Glutamatergic neuron (in vitro differentiated cells): ENCODE measurements at places on chromosomes 6 and 20. TPM values are rescaled to one million over a fixed set of nuclear protein-coding genes. Genes with fewer than 3 reads are reported as not detected.

- no peak for DNase-seq
Observed at GRCh38 chr6:89650579-89650978, 12.0 kb upstream of the LYRM2 start.

DNA sequence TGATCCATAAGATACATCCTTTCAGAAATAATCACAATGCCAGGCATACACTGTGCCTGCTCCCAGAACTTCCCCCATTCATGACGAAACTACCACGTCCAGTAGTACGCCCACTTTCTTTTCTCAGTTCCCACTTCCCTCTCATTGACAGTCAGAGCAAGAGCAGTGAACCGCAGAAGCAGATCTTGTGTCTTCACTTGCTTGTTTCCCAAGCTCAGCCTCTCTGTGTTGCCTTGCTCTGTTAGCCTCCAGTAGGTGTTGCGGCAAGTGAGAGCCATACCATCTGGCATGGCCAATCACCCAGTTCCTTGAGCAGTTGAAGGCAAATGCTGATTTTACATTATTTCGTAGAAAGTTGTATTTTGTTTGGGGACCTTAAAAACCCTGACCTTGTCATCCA, 11.7 kb downstream of the UST start:
- DNase-seq, result no peak

GRCh38 chr6:3041606-3042005, 26.7 kb upstream of the RIPK1 start:
- DNase-seq, result no peak

DNA sequence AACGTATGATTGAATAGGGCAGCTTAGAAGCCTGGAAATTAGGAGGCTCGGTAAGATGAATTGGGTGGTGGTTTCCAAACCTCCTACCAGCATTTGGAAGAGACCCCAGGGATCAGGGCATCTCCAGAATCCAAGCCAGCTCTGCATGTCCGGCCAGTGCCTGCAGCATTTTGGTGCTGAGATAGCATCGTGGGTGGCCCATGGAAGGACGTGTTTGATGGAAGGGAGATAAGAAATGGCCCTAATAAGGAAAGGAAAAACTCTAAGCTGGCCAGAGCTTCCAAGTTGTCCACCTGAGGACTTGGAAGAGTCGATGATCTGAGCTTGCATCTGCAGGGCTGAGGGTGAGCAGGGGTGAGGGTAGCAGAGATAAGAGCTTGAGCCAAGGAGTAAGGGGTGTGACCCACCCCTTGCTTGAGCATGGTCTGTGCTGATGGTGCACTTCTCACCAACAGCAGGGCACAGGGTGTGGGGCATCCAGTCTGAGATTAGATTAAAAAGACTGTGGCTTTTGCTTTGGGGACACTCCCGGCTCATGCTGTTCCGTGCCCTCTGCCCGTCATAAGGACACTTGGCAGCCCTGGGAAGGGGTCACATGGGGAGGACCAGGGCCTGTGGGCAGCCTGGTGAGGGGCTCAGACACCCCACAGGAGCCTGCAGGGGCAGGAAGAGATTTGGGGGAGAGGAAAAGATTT, 213.2 kb downstream of the ERMARD start:
- no peak for DNase-seq

- DNase-seq, result no peak
Observed at GRCh38 chr6:161890832-161891297, 617.0 kb upstream of the AGPAT4 start.

CALHM5 gene
- total RNA-seq, result 0.10 TPM

POLH gene
- 20.2 TPM for total RNA-seq

MYLK4 gene
- total RNA-seq, result 0.49 TPM
